ENCODE measurements at places on chromosomes 1 and 21.

GRCh38 chr1:12771186-12771585, 2.4 kb upstream of the PRAMEF12 start:
- no peak for DNase-seq

DNA sequence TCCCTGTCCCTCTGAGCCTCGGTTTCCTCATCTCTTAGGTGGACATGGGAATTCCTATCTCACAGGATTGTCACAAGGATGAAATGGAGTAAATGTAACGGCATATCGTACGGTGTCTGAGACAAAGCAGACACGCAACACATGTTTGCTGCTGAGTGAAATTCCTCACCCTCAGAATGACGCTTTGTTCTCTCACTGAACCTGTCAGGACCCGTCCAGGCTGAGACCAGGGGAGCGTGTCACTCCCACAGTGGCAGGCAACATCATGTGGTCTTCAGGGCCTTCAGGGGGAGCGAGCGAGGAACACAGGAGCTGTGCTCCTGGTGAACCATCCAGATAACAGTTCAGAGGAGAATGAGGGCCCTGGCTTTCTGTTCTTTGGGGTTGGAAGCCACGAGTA, 74.2 kb downstream of the TOMM20 start:
- no peak for DNase-seq

GRCh38 chr1:65866439-65866838, 73.7 kb downstream of the PDE4B start:
- no peak for DNase-seq

GRCh38 chr1:167650269-167651160, 20.5 kb downstream of the RCSD1 start:
- DNase-seq: no peak

DNA sequence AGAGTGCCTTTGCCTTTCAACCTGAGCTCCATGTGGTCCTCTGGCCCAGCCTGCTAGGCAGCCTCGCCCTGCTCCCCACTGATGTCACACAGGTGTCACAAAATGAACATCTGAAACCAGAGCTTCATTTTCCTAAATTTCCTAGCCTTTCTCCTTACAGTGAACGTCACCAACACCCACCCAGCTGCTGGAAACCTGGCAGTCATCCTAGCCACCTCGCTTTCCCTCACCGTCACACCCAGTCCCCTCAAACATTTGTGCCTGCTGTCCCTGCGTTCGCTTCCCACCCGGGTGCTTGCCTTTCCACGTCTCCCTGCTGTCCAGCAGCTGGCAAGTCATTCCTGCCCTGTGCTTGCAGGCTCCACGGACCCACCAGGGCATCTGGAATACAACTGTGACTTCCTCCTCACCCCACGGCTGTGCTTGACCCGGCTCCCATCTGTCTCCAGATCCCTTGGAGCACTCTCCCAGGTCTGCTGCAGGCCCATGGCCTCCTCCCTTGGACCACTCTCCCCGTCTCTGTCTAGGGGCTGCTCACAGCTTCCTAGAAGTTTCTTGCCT, 23.5 kb downstream of the ADARB1 start:
- no peak for DNase-seq

GRCh38 chr1:156492591-156493080, 7.9 kb downstream of the MEF2D start:
- no peak for DNase-seq

- no peak for DNase-seq
These were observed 90.6 kb downstream of the TLR5 start for GRCh38 chr1:223052462-223052861.

GRCh38 chr1:165883056-165883455, 55.6 kb downstream of the UCK2 start:
- DNase-seq: no peak

DNA sequence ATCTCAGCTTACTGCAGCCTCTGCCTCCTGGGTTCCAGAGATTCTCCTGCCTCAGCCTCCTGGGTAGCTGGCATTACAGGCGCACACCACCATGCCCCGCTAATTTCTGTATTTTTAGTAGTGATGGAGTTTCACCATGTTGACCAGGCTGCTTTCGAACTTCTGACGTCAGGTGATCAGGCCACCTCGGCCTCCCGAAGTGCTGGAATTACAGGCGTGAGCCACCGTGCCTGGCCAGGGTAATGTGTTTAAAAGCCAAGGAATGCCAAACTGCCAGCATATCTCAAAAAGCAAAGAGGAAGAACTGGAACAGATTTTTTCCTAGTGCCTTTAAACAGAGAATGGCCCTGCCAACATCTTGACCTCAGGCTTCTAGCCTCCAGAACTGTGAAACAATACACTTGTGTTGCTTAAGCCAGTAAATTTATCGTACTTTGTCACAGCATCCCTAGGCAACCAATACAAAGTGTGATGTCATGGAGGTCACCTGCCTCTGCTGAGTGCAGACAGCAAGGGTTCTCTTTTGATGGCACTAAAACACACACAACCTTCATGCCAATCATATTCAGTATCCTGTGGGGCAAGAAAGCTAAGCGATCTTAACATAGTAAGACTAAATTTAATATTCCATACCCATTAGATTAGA, 858.3 kb upstream of the TMPRSS15 start:
- DNase-seq: no peak

- DNase-seq: no peak
These were observed 10.1 kb downstream of the GPATCH2 start for GRCh38 chr1:217620814-217621213.

DNA sequence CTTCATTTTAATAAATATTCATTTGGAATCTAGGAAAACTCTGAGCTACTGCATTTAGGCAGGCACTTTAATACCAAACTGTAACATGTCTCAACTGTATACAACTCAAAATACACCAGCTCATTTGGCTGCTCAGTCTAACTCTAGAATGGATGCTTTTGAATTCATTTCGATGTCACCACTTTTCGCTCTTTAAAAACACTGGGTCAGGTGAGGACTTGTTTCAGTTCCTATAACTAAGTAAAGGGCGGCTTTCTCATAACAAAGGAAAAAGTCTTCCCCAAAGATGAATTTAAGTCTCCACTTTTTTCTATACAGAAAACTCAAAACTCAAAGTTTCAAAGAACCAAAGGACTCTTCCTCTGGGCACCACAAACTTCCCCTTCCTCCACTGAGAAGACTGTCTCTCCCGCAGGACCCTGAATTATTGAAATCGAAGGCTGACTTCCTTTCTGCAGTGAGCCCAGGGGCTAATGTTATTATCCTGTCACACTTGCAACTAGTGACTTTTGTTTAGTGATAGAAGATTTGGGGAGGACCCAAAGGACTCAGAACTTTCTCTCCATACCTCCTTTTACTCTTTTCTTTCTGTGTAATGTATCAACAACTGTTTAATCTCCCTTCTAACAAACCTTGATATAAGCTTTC, 9.7 kb upstream of the DHX9 start:
- DNase-seq: no peak

DNA sequence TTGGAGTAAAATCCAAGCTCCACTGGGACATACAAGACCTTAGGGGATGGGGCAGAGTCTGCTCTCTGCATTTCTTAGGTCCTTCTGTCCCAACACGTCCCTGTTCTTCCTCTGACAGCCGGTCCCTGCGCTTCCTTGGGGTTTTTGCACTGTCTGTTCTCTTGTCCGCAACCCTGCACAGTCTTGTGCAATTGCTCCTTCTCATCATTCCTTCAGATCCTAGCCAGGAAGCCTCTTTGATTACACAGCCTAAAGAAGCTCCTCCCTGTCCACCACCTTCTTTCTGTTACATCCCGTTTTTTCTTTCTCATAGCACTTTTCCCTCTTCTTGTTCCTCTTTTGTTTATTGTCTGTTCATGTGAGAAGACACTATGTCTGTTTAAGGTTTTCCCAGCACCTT, 19.9 kb downstream of the ACOT11 start:
- DNase-seq: no peak

DNA sequence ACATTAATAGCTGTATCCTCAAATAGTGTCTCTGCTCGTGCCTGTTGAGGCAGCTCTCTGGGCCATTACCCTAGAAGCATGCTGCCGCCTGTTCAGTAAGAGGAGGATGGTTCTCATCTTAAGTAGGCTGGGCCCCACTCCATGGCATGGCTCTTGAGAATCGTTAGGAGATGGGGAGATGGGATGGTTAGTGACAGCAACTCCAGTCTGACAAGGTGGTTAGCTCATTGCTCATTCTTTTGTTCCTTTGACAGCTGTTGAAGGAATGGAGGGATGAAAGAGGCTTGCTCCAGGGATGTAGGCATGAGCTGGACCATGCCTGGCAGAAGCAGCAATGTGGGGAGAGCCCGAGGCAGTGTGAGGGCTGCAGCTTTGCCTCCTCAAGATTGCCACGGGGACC, 68.2 kb downstream of the MAP10 start:
- DNase-seq: no peak

- no peak for DNase-seq
These were observed 185.2 kb upstream of the TMEM51 start for GRCh38 chr1:14968251-14968851.

GRCh38 chr1:35449334-35450008, 107.7 kb downstream of the KIAA0319L start:
- no peak for DNase-seq

DNA sequence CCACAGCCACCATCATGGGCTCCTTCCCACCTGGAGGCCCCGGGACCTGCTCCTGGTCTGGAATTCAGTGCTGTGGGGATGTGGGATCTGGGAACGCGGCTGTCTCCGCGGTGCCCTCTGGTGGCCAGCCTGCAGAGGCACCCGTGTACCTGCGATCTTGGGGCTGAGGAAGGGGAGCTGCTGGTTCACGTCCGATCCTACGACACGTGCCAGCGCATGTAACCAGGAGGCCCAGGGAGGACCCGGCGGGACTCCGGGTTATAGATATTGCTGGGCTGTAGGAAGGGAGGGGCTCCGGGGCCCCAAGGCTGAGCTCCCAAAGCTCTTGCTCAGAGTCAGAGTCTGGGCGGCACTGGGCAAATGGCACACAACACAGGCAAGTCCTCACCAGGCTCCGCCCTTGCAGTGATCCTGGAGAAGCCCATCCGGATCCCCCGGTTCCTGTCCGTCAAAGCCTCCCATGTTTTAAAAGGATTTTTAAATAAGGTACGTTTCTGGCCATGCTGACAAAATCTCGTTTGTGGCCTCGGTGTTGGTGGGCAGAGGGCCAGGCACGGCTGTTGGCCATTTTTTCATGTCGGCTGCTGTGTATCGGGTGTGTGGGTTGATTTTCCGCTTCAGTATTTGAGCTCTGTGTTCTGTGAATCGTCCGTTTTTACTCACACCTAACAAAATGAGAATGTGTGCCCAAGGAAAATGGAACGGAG, 20.1 kb downstream of the FAAP20 start:
- DNase-seq: peak; percentile 16

GRCh38 chr1:197519741-197520334, 251.8 kb downstream of the CRB1 start:
- DNase-seq: peak; percentile 11

DNA sequence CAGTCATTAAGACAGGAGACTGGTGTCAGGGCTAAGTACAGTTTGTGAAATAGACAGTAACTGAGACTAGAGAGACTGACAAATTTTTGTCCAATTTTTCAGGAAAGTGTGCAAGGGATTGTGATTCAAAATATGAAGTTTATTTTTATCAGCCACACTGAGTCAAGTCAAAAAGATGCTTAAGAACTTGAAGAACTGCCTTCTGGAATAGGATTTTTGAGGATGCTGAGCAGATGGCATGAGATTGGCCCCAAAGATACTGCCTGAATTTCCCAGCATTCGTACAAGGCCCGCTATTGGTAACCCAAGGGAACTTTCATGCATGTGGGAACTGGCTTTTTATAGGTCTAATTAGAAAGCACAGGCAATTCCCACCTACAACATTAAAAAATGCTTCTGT, 610.0 kb downstream of the LMO4 start:
- no peak for DNase-seq

DNA sequence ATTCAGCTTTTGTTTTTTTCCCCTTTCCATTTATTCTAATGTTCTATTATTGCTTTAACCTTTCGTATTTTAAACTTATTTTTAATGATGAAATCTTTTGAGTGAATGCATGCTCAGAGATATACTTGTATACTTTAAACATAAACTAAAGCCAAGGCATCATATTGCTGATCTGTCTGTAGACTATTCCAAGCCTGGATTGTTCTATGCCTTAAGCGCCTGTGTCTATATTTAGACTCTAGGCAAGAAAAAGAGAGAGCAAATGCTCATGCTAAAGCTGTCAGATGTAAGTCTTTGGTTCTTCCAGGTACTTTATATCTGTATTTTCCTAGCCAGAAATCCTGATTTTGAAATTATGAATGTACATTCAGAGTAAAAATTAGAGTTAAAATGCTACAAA, 14.4 kb downstream of the SH3GLB1 start:
- DNase-seq: no peak

DNA sequence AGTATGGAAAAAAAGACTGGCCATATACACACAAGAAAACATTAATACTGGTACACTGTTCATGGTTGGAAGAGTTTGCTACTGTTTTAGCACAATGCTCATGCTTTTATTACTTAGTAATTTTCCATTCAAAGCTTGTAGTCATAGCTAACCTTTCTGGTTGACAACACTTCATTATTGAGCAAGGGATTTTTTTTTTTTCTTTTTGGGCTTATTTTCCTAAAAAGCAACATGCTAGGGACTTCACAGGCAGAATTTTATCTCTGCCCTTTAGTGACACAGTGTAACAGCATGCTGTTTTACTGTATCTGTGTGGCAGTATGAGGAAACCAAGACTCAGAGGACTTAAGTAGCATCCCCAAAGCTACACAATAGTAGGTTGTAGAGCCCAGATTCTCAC, 58.5 kb downstream of the FGGY start:
- DNase-seq: no peak

DNA sequence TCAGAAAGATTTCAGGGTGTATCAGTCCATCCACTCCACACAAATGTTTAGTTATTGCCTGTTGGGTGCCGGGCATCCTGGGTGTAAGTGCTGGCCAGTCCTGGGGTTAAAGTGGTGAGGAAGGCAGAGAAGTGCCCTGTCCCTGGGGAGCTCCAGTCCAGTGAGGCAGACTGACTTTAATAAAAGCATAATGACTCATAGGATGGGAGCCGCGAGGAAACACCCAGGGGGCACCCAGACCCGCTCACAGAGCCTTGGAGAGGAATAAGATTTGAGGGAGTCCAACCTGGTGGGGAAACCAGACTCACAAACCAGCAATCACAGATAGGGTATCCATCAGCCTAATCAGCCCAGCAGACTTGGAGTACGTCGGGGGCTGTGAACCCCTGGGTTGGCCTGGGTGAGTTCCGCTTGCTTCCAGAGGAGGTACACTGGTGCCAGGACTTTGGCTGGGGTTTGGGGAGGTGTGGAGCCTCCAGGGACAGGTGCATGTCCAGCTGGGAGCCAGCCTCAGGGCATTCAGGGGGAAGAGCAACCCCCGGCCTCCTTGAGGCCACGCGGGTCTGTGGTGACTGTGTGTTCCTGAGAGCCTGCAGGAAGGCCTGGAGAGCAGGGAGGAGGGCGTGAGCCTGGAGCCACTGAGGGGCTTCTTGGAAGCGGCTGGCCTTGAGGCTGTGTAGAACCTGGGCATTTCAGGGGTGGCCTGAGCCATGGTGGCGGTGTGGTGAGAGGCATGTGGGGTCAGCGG, 3.7 kb downstream of the PEAR1 start:
- DNase-seq: no peak

All from hematopoietic multipotent progenitor cell treated with erythropoietin and hydrocortisone succinate and interleukin-3 and kit ligand, for 15 days (in vitro differentiated cells).